NAMALWA (cell line): ENCODE measurements at places on chromosomes 16 and 17.

- DNase-seq, result no peak
Observed at GRCh38 chr17:40871316-40871715, 4.3 kb upstream of the KRT12 start.

DNA sequence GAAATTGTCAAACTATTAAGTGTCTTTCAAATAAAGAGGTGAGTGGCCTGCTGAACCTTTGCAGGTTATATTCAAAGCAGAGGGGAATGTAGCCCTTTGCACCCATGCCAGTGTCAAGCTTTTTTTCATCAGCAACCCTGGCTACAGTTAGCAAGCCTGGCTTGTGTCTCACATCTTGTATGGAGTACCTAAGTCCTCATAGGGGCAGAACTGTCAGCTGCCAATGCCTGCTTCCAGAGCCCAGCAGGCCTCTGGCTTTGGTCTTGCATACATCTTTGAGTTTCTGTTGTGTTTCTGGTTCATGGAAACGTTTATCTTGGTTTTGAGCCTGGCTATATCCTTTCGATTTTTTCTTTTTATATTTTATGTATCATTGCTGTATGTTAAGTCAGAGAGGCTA, 26.8 kb downstream of the REXO5 start:
- DNase-seq, result no peak

- no peak for DNase-seq
Observed at GRCh38 chr16:2954656-2955381, 9.3 kb upstream of the KREMEN2 start.

- DNase-seq, result no peak
Observed at GRCh38 chr17:10077561-10078299, 120.7 kb downstream of the GAS7 start.

GRCh38 chr16:59859676-59860402, 1125.7 kb upstream of the GOT2 start:
- DNase-seq, result no peak

GRCh38 chr16:61471737-61472136, 564.5 kb downstream of the CDH8 start:
- DNase-seq, result no peak

DNA sequence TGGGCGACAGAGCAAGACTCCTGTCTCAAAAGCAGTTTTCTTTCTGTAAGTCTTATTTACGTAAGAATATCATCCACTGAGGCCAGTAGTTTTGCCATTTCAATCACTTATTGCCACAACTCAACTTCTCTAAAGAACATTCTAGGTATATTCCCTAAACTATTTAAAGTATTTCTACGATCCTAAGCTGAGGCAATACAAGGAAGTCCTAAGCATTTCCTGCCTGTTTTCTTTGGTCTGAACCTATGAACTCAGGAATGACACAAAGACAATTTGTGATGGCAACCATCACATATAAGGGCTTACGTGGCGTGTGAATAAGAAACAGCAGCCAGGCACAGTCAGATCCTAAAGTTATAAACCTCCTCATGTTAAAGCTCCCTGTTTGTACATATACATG, 14.2 kb downstream of the USP36 start:
- no peak for DNase-seq

GRCh38 chr16:72022127-72022526, 13.6 kb downstream of the DHODH start:
- no peak for DNase-seq

GRCh38 chr16:54219709-54220108, 66.9 kb downstream of the IRX3 start:
- no peak for DNase-seq

DNA sequence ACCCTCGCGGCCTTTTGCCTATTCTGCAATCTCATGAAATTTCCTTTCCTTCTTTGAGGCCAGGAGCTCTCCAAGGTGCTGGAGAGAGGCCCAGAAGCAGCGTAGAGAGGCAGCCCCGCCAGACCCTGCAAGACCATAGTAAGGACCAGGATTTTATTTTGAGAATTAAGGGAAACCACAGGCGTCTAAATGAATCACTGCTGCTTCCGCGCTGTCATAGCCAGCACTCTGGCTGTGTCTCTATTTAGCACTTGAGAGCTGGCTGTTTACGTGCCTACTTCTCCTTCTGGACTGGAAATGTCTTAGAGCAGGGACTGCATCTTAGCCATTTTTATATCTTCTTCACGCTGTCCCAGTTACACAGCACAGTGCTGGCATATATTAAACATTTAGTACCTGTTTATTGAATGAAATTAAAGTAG, 37.6 kb upstream of the PIRT start:
- peak; percentile 14 for DNase-seq

DNA sequence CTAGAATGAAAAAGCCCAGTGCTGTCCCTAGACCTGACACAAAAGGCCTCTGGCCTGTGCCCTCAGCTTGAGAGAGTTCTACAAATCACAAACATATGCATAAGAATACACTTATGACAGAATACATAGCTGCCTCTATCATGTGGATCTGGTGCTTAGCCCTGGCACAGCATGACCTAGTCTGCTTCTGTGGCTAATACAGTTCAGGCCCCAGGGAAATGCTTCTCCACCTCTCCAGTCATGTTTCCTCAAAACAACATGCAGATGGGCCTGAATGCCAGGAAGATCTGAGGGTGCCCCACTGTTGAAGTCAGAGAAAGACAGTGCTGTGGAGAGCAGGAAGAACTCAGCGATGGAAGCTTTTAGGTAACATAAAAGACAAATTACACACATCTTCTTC, 231.9 kb upstream of the SALL1 start:
- DNase-seq, result no peak

GRCh38 chr17:28471531-28472342, 1.7 kb upstream of the SLC13A2 start:
- DNase-seq, result no peak

GRCh38 chr16:72561-73548, at the start of gene RHBDF1:
Gene RHBDF1 (minus strand): TSS chr16:72631. CDS start chr16:65015, 7,616 bp downstream.
- no peak for DNase-seq

DNA sequence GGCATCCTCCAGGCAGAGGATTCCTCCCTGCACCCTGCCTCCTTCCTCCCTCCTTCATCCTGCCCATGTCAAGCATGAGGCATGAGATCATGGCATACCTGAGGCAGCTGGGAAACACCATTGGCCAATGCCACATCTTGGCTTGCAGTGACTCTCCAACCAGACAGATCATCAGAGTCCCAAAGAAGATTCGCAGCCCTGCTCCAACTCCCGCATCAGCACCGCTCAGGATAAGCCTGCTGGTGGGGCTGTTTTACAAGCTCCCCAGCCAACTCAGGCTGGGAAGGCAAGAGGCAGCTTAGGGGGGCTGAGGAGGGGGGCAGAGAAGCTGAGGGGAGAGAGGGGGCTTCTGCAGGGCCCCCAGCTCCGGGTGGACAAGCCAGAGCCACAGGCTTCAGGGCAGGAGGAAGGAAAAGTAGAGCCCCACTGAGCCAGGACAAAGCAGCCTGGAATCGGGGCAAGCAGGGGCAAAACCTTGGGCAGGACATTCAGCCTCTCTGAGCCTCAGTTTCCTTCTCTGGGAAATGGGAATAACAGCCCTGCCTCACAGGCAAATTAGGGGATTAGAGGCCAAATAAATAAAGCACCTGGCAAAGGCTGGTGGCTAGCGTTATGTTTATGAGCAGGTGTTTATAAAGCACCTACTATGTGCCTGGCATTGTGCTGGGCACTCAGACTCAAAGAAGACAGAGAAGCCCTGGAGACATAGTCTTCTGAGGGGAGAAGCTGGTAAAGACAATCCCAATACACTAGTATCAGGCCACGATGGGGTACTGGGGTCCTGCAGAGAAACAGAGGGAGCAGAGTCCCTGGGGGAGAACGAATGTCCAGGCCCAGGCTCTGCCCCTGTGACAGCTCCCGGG, 88.1 kb downstream of the GOSR1 start:
- DNase-seq, result no peak

DNA sequence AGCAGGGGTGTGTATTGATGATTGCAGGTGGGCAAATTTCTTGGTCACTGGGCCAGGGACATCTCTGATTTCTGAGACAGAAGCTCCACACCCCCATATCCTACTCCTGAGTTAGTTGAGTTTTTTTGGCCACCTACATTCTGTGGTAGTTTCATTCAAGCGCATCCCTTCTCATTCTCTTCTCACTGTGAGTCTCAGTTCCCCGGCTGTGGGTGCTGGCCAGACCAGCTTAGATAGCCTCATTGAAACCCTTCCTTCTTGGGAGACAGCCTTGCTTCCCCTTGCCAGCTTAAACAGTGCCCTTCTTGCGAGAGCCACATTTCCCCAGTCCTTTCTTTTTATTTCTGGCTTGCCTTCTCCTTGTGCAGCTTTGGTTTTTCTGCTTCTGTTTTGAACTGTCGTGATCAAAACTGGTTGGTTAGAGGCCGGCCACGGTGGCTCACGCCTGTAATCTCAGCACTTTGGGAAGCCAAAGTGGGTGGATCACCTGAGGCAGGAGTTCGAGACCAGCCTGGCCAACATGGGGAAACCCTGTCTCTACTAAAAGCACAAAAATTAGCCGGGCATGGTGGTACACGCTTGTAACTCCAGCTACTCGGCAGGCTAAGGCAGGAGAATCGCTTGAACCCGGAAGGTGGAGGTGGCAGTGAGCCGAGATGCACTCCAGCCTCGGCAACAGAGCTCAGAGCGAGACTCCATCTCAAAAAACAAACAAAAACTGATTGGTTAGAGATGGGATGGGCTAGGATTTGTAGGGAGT, 2.8 kb downstream of the GPT2 start:
- DNase-seq, result no peak

GRCh38 chr17:7383742-7384488, 3.0 kb downstream of the TNK1 start:
- peak; percentile 63 for DNase-seq

- peak; percentile 73 for DNase-seq
Observed at GRCh38 chr16:28192806-28193529, 18.8 kb downstream of the XPO6 start.

- no peak for DNase-seq
Observed at GRCh38 chr17:50890675-50891516, 24.7 kb upstream of the TOB1 start.

- DNase-seq, result peak; percentile 77
Observed at GRCh38 chr17:46770818-46771560, 47.5 kb downstream of the WNT3 start.

DNA sequence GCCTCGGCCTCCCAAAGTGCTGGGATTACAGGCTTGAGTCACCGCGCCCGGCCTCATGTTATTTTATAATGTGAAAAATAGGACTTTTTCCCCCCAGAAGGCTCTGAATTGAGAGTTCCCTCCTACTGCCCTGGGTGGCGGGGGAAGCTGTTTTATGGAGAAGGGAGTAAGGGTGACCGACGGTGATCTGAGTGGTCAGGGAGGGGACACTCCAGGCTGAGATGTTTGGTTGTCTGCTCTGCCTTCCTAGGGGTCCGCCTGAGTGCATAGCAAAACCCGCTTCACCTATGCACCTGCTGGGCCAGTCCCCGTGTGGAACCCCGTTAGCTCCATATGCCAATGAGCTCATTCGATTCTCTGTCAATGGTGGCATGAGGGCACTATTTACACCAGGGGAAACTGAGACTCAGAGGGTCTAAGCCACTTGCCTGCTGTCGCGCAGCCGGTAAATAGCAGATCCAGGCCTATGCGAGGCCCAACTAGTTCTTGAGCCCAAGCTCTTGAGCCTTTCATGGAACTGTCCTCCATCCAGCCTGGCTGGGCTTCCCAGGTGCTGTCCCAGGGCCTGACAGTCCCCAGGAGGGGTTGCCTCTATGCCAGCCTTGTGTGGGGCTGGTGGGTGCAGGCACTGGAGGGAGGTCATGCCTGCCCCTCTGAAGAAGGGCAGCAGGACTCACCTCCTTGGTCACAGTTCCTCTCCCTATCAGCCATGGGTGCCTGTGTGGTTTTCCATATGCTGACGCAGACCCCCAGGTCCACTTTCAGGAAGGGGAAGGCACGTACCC, 1.7 kb upstream of the GJD3 start:
- no peak for DNase-seq

- DNase-seq, result no peak
Observed at GRCh38 chr17:74282587-74283370, 8.7 kb downstream of the DNAI2 start.

DNA sequence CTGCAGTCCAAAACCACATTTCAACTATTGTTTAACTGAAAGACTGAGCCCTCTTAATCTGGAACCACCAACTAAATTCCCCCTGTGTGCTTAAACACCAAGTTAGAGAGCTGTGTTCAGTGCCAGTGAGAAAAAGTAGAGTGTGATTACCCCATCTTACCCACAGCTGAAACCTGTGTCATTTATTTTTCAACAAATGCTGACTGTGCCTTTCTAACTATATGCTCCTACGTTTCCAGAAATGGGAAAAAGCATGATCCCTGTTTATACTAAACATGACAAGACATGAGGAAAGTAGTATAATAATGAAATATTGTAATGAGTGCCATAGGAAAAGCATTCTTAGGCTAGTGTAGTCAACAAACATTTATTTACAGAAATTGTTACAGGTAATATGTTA, 7.4 kb upstream of the TOX3 start:
- no peak for DNase-seq

GRCh38 chr16:58828901-58829545, 94.9 kb upstream of the GOT2 start:
- no peak for DNase-seq

- DNase-seq, result no peak
Observed at GRCh38 chr17:28684963-28685362, 23.0 kb downstream of the SUPT6H start.

DNA sequence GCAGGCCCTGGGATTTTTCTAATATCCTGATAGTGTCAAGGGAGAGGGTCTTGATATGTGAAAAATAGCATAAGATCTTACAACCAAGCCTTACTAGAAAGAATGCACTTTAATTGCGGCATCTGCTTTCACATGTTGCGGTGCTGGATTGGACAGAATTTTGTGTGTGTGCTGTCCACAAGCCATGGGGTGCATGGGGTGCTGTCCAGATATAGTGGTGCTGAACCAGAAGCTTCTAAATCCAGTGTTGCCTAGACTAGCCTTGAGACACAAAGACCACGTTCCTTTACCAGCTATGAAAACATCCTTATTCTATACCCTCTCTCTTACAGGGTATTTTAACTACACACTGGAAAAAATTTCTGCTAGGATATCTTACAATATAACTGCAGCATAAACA, 244.0 kb downstream of the TMEM114 start:
- DNase-seq, result peak; percentile 11

- peak; percentile 27 for DNase-seq
Observed at GRCh38 chr17:48215583-48216139, 108.1 kb downstream of the SNX11 start.

DNA sequence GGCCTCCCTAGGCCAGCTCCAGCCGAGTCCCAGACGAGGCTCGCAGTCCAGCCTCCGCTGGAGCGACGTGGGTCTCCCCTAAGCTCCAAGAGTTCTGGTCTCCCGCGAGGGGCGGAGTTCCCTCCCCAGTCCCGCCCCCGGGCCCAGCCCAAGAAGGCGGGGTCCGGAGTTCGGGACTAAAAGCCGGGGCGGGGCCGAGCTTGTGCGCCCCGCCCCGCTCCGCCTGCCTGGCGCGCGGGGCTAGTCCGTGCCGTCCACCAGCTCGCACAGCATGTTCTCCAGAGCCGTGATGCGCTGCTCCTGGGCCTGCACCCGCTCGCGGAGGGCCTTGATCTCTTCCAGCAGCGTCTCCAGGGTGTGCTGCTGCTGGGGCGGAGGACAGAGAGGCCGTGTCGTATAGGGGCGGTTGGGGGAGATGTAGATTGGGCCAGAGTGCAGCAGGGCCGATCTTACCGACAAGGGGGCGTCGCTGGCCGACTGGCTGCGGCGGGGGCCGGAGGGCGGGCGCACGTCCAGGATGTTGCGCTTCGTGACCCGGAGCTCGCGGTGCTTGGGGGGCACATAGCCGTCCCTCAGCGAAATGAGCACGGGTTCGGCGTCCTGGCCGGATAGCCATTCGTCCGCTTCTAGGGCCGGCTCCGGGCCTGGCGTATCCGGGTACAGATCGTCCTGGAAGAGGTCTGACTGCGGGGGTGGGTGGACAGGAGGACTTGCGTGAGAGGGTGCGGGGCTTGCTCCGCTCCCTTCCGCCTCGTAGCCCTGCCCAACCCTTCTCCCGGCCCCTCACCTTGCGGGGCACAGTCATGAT, 7.0 kb downstream of the CORO6 start:
- DNase-seq, result peak; percentile 86
